ENCODE measurements at places on chromosomes 11 and 22. TPM values are rescaled to one million over a fixed set of nuclear protein-coding genes. Genes with fewer than 3 reads are reported as not detected.

Gene ANKK1
- not detected for total RNA-seq

DNA sequence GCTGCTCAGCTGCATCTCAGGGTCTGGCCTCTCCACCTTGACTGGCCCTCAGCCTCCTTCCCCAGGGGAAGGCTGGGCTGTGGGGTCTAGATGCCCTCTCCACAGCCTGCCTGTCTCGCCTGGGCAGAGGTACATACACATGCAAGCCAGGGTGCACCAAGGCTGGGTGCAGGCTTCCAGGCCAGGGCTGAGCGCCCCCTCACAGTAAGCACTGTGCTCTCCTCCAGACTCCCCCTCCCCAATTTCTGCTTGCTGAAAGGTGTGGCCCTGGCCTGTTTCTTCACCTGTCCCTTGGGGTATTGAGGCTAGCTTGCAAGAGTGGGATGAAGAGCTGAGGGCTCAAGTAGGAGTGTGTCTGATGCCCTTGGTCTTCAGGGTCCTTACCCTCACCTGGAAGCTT lies 22.5 kb downstream of the RELT start:
- peaks cover 7% of the 10 kb centered on the region for H3K4me1 ChIP-seq
- no peaks in the 10 kb centered on the region for H3K27me3 ChIP-seq
- no peak for DNase-seq
- no peak overlapping the region for H3K4me3 ChIP-seq
- peaks cover 9% of the 10 kb centered on the region for H3K36me3 ChIP-seq
- no peak overlapping the region for H3K27ac ChIP-seq

DNA sequence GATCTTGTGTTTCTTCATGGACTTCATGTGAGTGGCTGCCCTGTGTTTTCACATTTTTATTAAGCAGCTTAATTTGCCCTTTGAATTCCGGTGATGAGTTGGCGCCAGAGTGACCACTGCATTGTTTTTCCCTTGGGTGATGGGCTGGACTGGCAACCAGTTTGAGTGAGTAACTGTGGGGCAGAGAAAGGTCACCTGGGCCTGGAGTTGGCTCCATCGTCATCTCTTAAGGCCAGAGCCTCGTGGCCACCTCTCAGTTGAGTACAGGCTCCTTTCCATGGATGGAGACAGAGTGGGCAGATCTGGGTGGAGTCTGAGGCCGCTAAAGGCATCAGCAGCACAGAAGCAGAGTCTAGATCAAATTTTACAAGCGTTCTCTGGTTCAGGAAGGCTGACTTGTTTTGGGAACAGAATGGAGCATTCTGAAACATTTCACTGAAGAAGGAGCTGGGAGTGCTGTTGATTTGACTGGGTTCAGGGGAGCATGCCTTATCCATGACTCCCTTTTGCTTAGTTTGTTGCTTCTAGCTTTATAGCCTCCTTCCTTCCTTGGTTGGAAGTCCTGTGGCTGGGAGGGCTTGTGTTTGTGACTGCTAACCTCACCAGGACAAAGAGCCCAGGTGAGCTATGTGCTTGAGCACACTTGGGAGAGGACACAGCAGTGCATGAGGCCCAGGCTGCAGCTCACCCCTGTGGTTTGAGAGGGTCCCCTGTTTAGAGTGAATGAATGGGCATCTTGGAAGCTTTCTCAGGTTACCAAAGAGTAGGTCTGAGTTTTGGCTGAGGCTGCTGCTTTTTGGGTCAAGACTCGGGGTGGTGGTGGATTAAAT lies 7.8 kb downstream of the BCR start:
- peak; percentile 82 for DNase-seq
- peaks cover 47% of the 10 kb centered on the region for H3K4me1 ChIP-seq
- H3K27me3 ChIP-seq = no peaks in the 10 kb centered on the region
- peaks cover 7% of the 10 kb centered on the region for H3K36me3 ChIP-seq

GRCh38 chr11:129317571-129317970 lies 58.1 kb upstream of the BARX2 start:
- no peak overlapping the region for H3K4me3 ChIP-seq
- no peak for DNase-seq
- no peak overlapping the region for H3K27ac ChIP-seq
- no peaks in the 10 kb centered on the region for H3K36me3 ChIP-seq

All from endothelial cell of umbilical vein (primary cell).